ENCODE measurements at places on chromosomes 7 and 10. TPM values are rescaled to one million over a fixed set of nuclear protein-coding genes. Genes with fewer than 3 reads are reported as not detected.

Gene WEE2
- total RNA-seq = 0.16 TPM

Gene NRAP
- total RNA-seq = not detected

Gene CDH23
- total RNA-seq = 0.53 TPM

Gene PRKRIP1
- 45.0 TPM for total RNA-seq

Gene CYTH3
- 17.9 TPM for total RNA-seq

Gene ANK3
- total RNA-seq = 87.6 TPM

Gene TMUB1
- total RNA-seq = 48.6 TPM

Gene OGDHL
- total RNA-seq = 11.7 TPM

Gene CTAGE6
- not detected for total RNA-seq

GRCh38 chr7:95421847-95422444, 12.9 kb downstream of the PON2 start:
- no peak for DNase-seq

DNA sequence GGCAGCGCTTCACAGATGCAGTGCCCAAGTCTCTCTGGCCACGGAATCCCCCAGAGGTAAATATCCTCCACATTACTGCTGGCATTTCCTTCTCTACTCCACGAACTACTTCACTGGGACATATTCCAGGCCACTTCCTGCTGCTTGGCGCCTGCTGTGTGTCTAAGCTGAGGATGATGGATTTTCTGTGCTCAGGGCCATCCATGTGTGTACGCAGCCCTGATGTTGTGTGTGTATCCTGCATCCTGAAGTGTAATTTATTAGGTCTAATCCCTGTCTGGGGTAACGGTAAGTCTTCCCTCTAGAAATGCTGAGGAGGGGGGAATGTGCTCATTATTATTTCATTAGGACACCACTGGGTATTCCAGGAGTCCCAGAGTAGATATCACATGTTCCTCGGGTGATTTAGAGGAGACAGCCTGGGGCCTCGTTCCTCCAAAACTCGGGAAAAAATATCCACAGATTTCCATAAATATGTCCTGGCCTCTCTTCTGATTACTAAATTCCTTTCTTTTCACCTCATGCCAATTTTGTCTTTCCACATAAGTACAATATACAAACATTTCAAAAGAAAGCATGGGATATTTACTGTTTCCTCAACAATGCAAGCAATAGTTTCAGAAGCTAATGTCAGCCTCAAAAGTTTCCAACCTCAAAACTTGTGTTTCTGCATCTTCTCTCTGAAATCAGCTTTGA, 25.5 kb upstream of the HABP2 start:
- no peak for DNase-seq

DNA sequence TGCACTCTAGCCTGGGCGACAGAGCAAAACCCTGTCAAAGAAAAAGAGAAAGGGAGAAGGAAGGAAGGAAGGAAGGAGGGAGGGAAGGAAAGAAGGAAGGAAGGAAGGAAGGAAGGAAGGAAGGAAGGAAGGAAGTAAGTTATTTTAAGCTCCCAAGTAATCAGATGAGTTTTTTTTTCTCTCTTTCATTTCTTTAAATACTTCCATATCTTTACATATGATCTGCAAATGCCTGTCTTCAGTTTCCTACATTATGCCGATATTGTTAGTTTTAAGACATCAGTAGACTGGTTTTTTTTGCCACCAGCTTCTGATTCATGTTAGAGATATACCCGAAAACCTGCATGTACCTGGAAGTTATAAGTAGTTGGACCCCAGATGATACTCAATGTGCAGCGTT, 172.6 kb upstream of the FZD1 start:
- no peak for DNase-seq

GRCh38 chr7:108283252-108283651, 153.1 kb upstream of the LAMB4 start:
- DNase-seq = no peak

GRCh38 chr10:74008212-74008731, 10.4 kb downstream of the VCL start:
- DNase-seq = no peak

DNA sequence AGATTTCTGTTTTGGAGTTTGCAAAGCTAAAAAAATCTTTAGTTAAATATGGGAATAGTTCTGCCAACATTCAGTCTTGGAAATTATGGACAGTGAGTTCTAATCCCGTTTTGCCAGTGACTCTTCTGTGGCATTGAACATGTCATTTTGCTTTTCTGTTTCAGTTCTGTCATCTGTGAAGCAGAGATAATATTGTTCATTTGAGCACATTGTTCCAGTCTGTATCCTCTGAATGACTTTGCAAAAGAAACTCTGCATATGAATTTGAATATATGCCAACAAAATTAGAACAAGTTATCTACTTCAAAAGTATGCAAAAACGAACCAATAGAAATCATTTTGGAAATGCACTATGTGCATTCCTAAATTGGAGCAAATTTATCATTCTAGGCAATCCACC, 746.0 kb upstream of the POT1 start:
- DNase-seq = no peak

- no peak for DNase-seq
These were observed 156.6 kb upstream of the SEMA3D start for GRCh38 chr7:85343484-85343883.

DNA sequence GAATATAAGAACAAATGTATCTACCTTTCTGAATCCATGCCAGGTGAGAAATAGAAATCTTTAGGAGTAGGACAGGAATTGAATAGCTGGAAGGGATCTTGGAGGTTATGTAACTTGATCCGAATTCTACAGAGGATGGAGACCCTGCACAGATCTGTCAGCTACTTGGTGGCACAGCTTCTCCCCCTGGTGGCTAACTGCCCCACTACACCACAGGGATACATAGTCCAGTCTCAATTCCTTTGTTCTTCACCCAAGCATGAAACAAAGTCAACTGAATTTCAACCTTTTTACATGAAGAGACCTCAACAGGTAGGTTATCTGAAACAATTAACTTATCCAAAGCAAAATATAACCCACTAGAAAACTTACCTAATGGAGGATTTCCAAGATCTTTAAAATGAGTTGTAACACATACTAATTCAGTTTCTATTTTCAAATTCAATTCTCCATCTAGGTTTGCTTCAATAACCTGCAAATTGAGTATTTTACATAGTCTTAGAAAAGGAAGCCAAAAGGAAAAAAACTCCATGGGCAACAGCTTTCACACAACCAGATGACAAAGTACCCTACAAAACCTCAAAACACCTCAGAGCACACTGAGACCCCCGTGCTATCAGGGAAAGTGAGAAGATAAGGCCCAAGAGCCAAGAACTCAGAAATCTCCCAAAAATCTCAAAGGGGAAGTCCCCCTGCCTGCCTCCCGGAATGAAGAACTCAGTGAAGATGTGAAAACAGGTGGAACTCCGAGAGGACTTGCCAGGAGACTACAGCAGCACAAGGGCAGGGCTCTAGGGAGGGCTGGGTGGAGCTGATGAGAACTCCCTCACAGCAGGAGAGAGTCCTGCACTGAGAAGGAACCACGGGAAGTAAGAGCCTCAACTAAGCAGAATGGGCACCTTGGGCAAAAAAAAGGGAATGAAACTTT, 10.3 kb downstream of the HUS1 start:
- DNase-seq = peak; percentile 74

- DNase-seq = no peak
These were observed 30.5 kb upstream of the AUTS2 start for GRCh38 chr7:69567800-69568199.

DNA sequence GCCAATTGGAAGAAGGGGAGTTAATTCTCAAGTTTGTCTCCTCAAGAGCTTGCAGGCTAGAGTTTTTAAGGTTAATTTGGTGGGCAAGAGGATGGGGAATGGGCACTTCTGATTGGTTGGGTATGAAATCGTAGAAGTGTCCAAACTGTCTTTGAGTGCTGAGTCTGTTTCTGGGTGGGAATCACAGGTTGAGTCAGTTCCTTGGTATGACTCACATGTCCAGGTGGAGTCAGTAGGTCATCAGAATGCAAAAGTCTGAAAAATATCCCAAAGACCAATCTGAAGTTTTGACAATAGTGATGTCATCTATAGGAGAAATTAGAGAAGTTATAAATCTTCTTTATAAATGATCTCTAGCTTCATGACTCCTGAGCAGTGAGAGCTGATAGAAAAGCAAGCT, 1252.2 kb downstream of the REEP3 start:
- no peak for DNase-seq

DNA sequence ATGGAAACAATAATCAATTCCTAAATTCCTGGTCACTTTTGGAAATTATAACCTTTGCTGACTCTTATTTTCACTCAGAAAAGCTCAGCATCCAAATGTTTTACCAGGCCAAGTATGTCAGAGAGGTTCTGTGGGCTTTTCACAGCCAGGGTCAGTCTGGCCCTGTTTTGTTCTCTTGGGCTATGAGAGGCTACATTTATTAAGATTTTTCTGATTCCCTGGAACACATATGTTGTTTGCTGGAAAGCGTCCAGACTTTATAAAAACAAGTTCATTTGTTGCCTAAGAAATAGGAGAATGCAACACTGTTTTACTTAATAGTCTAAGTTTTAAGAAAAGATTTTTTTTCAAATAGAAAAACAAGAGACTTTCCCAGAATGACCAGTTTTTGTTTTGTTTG, 238.4 kb upstream of the PLXDC2 start:
- DNase-seq = no peak

DNA sequence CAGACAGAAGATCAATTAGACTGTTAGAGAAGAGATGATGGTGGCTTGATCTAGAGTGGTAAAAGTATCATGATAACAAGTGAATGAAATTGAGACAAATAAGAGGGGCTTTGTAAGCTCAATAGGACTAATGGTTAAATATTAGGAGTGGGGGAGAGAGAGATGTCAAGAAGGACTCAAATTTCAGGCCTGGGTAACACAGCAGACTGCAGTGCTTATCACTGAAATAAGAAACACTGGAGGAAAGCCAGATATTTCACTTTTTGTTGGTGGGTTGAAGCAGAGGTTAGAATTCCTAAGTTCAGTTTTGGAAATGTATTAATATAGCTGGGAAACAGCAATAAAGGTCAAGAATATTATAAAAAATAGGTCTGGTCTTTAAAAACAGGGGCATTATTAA, 74.6 kb downstream of the ORC5 start:
- DNase-seq = no peak

DNA sequence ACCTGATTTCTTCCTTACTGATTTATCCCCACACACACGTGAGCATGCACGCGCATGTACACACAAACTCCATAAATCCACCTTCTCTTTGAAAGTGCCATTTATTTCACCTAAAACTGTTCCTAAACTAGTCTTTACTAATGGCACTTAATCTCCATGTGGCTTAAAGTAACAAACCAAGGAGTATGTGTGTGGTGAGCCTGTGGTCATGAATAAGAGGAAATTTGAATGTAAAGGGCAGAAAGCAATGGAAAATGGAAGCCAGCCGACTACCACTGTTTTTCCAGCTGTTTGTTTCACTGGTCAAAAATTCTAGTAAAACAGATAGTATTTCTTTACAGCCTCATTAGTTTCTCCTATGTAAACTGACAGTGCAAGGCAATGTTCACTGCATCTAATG, 23.8 kb downstream of the SEMA3C start:
- no peak for DNase-seq

GRCh38 chr10:71116426-71116825, 95.9 kb upstream of the UNC5B start:
- DNase-seq = no peak

DNA sequence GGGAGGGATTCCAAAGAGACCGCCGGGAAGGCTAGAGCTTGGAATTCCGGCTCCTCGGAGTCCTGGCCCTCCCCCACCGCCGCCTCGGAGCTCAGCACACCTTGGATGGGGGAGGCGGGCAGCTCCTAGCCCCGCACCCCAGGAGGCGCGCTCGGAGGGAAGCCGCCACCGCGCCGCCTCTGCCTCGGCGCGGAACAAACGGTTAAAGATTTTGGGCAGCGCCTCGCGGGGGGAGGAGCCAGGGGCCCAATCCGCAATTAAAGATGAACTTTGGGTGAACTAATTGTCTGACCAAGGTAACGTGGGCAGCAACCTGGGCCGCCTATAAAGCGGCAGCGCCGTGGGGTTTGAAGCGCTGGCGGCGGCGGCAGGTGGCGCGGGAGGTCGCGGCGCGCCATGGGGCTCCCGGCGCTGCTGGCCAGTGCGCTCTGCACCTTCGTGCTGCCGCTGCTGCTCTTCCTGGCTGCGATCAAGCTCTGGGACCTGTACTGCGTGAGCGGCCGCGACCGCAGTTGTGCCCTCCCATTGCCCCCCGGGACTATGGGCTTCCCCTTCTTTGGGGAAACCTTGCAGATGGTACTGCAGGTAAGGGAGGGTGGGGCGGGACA, at the start of gene CYP26A1:
Gene CYP26A1, plus strand, starts transcription at position 355 of the 608 bp plus-strand sequence. Its CDS starts 42 bp downstream, at position 397.
- no peak for DNase-seq

GRCh38 chr7:46080595-46081159, 159.6 kb upstream of the IGFBP3 start:
- no peak for DNase-seq

- DNase-seq = no peak
These were observed 172.5 kb downstream of the ELFN1 start for GRCh38 chr7:1842321-1843221.

GRCh38 chr7:31724696-31725095, 37.7 kb downstream of the PPP1R17 start:
- no peak for DNase-seq

DNA sequence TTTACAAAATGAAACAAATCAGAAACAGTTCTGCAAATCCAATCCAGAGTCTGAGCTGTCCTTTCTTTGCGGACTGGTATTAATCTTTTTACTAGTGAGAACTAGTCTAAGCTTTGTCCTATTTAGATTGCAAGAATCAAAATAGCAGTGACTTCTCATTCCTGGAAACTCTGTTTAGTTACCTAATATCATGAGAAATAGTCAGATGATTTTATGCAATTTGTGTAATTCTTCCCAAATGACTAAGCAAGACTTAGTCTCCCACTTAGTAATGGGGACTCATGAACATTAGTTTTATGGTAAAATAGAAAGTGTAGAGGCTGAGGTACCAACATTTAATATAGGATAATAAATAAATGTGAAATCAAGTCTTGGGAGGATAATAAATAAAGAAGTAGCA, 341.3 kb downstream of the DNAJB9 start:
- DNase-seq = no peak

DNA sequence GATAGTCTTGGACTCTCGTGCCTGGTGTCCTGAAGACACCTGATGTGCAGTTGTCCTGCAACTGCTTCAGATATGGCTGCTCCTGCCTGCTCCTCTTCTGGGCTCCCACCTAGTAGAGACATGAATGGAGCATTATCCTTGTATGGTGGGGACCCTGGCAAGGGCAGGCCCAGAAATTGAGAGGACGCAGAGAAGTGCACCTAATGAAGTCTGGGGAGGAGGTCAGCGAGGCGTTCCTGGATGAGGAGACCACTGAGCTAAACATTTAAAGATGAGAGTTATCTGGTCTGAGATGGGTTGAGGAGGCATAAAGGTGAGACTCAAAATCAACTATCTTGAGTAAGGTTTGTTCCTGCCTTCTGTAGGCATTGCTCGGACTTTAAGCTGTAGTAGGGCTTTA, 66.3 kb downstream of the WDFY4 start:
- no peak for DNase-seq

GRCh38 chr7:23000597-23001360, 13.2 kb downstream of the HYCC1 start:
- no peak for DNase-seq

- no peak for DNase-seq
These were observed 47.2 kb downstream of the DNAJC12 start for GRCh38 chr10:67790534-67791408.

All from progenitor cell of endocrine pancreas (in vitro differentiated cells).